ENCODE measurements at places on chromosomes 6 and 20. TPM values are rescaled to one million over a fixed set of nuclear protein-coding genes. Genes with fewer than 3 reads are reported as not detected.

DNA sequence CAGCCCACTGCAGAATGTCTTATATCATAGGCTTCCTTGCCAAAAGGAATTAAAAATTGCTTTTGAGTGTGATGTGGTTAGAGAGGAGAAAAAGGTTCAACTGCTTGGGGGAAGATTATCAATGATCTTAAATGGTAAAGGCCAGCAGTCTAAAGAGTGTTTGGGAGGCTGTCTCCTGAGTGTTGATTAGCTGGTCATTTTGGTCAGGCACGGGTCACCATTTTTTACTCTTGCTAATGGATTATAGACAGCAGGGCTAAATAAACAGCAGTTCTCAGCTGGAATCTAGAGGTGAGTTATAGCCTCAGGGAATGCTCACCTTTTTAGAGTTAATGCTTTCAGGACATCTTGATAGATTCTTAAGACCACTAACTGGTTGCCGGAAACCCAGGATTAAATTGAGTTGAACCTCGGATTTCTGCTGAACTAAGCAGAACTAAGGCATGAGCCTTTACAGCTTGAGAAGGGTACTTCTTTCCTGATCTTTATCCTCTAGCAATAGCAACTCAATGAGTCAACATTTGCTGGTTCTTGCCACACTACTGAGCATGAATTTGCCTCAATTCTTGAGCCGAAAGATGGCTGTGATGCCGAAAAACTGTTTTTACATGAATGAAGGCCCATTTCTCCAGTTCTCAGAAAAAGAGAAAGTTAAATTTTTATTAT lies 120.4 kb downstream of the LRRC1 start:
- no peak for DNase-seq

DNA sequence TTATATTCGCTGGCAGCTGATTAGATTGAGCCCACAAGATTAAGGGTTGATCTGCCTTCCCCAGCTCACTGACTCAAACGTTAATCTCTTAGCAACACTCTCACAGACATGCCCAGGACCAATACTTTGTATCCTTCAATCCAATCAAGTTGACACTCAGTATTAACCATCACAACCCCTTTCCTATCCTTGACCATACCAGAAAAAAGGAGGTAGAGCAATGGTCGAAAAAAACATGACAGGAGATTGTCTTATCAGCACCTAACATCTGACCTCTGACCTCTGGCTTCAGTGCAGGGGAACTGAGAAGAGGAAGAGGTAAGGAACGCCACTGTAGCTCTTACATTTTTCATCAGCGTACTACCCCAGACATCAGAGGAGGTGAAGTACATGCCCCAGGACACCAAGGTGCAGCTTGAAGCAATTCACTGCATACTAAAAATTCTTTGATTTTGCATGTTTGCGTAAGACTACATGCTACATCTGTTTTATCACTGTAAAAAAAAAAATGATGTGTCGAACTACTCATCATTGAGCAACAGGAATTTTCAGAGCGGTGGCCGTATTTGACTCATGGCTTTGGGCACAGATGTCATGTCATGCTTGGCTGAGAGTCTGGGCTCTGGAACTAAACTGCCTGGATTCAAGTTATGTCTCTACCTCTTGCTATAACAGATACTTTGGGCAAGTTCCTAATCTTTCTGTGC lies 188.0 kb upstream of the TAB2 start:
- no peak for DNase-seq

DNA sequence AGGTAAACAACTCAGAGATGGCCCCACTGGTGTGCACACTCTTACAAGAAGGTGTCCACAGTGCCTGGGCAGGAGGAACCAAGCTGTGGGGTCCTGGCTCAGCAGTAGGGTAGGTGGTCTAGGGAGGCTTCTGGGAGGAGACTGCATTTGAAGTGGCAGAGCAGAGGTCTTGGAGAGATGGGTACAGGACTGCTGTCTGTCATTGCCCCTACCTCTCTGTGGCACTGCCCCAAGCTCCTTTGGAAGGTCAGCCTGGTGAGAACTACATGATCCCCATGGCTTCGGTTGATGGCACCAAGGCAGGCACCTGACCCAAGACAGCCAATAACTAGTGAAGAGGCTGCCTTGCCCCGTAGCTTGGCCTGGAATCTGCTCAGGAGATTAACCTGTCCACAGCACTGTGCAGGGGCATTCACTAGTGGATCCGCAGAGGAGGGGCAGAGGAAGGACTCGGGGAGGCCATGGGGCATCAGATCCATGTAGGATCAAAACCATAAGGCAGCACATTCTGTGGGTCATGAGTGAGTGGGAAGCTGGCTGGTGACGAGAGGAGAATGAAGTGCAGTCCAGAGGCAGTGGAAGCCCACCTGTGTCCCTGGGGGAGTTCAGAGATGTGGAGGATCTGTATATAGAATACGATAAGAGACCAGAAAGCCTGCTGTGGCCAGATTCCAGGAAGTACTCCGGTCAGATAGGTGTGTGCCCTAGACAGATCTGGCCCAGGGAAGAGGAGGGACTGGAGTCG lies 162.0 kb downstream of the GRM4 start:
- DNase-seq, result peak; percentile 7

DNA sequence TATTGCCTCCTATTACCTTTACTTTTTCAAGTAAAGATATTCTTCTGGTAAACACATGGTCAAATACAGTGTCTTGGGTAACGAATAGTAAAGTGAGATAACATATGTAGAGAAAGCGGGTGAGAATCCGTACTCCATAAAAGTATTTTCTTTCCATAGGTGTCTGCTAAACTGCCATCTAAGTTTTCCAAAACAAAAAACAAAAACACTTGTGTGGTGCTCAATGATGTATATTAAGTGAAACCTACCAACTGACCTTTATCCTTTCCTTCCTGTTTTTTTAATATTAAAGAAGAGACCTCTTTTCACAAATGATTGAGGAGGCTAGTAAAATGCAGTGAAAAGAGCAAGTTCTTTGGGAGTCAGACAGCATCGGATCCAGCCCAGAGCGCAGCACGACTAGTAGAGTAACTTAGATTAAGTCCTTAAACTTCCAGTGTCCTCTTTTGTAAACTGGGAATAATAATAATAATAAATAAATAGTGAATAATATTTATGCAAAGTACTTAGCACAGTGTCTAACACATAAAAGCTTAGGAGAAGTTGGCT lies 437 bp upstream of the CDKAL1 start:
- DNase-seq, result no peak

GRCh38 chr6:49805246-49805645 lies 18.2 kb upstream of the PGK2 start:
- no peak for DNase-seq

- DNase-seq, result no peak
Measured at GRCh38 chr6:84554074-84554473, 210.3 kb downstream of the TBX18 start.

Gene BPIFA1
- not detected for total RNA-seq

Gene JPH2
- total RNA-seq, result 2.1 TPM

DNA sequence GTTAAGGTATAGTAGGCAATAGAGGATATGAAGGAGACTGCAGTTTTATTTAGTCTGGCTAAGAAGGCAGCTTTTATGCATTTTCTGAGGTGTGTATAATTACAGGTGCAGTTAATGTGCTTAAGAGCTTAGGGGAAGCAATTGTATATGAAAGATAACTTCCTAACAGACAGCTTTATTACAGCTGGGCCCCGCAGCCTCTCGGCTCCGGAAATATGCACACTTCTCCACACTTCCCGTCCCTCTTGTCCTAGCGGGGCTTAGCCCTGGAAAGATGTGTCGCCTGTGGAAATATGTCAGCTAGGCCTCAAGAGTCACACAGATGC lies 178.4 kb upstream of the ARID1B start:
- no peak for DNase-seq

Gene ETV7
- 0.78 TPM for total RNA-seq

DNA sequence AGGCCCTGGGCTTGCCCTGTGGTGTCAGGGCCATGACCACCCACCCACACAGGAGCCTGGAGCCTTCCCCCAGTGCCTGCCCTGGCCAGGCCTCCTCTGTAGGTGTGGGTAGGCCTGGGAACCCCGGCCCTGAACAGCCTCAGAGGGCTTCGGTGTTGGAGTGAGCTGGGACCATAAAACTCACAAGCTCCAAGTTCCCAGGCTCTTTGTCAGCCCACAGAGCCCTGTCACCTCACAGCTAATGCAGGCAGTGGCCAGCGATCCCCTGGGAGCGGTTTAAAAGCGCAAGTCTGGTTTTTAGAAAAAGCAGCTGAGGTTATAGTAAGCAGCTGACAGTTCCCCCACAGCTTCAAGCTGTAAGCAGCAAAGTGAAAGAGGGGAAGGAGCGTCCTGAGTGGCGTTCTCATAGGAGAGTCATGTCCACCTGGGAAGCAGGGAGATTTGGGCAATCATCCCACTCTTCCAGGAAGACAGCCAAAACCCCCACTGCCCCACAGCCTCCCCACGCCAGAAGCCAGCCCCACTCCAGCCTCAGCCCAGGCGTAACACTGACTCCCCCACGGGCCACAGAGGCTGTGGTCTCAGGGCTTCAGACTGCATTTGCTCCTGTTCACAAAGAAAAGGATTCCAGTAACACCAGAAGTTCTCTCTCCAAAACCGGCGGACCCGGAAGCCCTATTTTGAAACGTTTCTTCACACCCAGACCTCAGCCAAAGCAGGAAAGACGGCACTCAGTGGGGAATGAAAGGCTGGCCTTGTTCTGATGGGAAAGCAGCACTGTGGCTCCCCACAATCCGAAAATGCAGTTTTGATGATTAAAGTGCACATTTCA lies 34.3 kb upstream of the FOXC1 start:
- DNase-seq, result peak; percentile 24

Gene RAD21L1
- total RNA-seq, result not detected

DNA sequence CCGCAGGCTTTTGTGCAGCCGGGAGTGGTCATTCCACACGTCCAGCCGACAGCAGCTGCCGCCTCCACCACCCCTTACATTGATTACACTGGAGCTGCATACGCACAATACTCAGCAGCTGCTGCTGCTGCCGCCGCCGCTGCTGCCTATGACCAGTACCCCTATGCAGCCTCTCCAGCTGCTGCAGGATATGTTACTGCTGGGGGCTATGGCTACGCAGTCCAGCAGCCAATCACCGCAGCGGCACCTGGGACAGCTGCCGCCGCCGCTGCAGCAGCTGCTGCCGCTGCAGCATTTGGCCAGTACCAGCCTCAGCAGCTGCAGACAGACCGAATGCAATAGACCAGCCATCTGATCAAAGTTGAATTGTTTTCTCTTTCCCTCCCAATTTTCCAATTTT lies 10.6 kb downstream of the RBM24 start:
- no peak for DNase-seq

Gene ALDH5A1
- total RNA-seq, result 8.2 TPM

GRCh38 chr20:48214601-48215000 lies 429.3 kb upstream of the SULF2 start:
- no peak for DNase-seq

Gene DUSP22
- total RNA-seq, result 13.8 TPM

DNA sequence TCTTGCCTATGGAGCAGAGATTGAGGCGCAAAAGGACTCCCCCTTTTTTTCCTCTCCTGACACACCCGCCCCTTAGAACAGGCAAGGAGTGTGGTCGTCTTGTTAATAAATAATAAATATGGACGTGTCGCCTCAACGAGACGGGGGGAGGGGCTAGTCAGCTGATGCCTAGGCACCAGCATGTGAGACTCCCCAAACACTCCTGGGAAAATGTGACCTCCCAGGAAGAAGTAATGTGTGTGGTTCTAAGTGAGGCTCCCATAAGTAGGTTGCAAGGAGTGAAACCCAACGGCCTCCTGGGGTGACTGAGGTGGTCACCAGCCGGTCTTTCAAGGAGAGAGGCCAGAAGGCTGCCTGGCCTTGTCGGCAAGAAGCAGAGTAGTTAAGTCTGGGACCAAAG lies 1.1 kb upstream of the FAXC start:
- peak; percentile 50 for DNase-seq

Gene TRPC4AP
- 44.1 TPM for total RNA-seq

DNA sequence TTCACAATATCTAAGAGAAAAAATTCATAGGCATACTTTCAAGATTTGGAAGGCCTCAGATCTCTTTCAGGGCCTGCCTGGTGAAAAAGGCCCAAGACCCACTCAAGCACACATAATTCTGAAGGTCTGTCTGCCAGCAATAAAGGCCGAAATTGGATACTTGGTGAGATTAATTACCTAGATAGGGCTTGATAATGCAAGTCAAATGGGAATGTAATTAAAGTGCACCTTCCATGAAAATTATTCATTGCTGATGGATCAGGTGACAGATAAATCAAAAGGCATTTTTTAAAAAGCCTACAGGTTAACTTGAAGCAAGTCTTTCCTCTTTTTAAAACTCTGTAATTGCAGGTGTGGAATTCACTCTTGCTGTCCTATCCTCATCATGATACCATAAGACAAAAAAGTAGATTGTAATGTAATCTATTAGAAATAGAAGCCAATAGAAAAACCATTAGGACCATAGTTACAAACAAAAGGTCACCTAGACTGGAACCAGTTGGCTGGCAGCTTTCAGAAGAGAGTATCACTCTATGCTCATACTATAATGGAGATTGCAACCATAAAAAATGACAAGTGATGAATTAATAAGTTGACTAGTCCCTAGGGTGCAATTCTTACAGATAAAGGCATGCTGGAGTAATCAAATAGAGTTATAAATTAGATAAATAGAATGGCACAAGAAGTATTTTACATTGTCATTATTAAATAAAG lies 77.3 kb downstream of the EPHA7 start:
- DNase-seq, result no peak

- no peak for DNase-seq
Measured at GRCh38 chr6:144090384-144090783, 5.0 kb downstream of the SF3B5 start.

GRCh38 chr6:8000636-8001035 lies 63.6 kb downstream of the BLOC1S5 start:
- DNase-seq, result no peak

DNA sequence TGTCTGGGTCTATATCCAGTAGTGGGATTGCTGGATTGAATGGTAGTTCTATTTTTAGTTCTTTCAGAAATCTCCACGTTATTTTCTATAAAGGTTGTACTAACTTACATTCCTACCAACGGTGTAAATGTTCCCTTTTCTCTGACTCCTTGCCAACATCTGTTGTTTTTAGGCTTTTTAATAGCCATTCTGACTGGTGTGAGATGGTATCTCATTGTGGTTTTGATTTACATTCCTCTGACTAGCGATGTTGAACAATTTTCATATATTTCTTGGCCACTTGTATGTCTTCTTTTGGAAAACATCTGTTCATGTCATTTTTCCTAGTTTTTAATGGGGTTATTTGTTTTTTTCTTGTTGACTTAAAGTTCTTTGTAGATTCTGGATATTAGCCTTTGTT lies 99.3 kb downstream of the BMP2 start:
- no peak for DNase-seq

DNA sequence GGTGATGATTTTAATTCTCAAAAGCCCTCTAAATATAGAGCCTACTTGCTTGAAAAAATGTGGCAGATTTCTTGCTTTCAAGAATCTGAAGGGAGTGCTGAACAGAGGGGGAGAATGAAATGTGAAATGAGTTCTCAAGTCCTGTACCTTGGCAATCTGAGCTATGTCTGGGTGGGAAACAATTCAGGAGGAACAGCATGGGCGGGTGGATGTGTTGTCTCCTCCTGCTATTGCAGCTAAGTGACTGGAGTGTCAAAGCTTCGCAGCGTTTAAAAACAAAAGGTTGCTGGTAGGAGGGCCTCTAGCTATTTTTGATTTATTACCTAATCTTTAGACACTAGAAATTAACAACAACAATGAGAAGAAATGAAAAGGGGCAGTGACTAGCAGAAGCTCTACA lies 102.5 kb upstream of the ARG1 start:
- DNase-seq, result no peak

Gene FRK
- 7.9 TPM for total RNA-seq

Data from body of pancreas (tissue), 4 donors.